ENCODE measurements at places on chromosomes 11 and 22.
A peak's percentile ranks its signal among the peaks of the same experiment; 100 is the strongest.

- DNase-seq, result peak; percentile 11
These were observed 57.9 kb upstream of the FSHB start for GRCh38 chr11:30172883-30173311.

GRCh38 chr11:20154381-20154780, 5.9 kb downstream of the DBX1 start:
- peak; percentile 29 for DNase-seq

GRCh38 chr11:64341851-64342791, 2.1 kb downstream of the CCDC88B start:
- DNase-seq, result peak; percentile 63

GRCh38 chr11:101435408-101435973, 148.3 kb downstream of the TRPC6 start:
- DNase-seq, result no peak

DNA sequence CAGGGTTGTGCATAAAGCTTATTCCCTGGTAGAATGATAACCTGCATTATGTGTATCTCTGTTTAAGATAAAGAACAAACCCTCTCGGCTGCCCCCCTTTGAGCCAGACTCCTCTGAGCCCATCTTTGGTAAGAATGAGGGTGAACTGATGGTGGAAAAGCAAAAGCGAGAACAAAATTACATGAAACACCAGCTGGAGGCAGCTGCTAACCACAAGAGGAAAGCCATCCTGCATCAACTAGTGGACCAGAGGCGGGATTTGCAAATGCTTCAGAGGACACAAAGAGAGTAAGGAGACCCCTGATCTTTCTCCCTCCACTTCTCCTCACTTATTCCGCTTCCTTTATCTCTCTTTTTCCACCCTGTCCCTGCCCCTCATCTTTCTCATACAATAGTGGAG, 40.3 kb downstream of the CCDC81 start:
- DNase-seq, result no peak

DNA sequence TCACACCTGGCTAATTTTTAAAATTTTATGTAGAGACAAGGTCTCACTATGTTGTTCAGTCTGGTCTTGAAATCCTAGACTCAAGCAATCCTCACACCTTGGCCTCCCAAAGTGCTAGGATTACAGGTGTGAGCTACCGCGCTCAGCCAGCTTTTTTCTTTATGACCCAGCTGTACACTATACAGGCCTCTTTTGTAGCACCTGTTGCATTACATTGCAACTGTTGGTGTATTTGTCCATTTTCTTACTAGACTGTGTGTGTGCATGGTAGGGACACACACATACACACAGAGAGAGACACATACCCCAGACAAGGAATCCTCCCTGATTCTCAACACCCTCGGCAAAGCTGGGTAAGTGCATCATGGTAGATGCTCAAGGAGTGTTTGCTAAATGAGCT, 61.7 kb downstream of the NAV2 start:
- DNase-seq, result no peak

DNA sequence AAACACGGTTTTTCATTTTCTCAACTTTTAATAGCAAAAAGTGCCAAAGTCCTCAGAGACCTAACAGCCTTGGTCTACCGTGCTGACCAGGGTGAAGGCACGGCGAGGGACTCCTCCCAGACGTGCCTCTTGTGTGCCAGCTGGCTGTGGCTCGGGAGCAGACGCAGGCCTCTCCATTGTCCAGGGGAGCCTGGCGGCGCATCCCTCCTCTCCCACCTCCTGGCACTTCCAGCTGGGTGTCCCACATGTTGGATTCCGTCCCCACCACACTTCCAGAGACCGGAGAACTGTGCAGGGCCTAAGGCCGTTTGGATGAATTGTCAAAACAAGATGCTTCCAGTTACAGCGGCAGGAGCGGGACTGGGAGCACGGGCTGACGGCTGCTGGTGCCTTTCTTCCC, 11.6 kb downstream of the CDPF1 start:
- DNase-seq, result no peak

- no peak for DNase-seq
These were observed 59.0 kb downstream of the NCAPD3 start for GRCh38 chr11:134164490-134165370.

- no peak for DNase-seq
These were observed 19.6 kb downstream of the ADM start for GRCh38 chr11:10324474-10324873.

Measured in HS-27A (cell line).